Thoracic aorta (tissue), 2 donors: ENCODE measurements at places on chromosomes 12 and 14. TPM values are rescaled to one million over a fixed set of nuclear protein-coding genes. Genes with fewer than 3 reads are reported as not detected.

GRCh38 chr14:105161309-105161708 is 7.3 kb downstream of the JAG2 start:
- no peak for DNase-seq

DNA sequence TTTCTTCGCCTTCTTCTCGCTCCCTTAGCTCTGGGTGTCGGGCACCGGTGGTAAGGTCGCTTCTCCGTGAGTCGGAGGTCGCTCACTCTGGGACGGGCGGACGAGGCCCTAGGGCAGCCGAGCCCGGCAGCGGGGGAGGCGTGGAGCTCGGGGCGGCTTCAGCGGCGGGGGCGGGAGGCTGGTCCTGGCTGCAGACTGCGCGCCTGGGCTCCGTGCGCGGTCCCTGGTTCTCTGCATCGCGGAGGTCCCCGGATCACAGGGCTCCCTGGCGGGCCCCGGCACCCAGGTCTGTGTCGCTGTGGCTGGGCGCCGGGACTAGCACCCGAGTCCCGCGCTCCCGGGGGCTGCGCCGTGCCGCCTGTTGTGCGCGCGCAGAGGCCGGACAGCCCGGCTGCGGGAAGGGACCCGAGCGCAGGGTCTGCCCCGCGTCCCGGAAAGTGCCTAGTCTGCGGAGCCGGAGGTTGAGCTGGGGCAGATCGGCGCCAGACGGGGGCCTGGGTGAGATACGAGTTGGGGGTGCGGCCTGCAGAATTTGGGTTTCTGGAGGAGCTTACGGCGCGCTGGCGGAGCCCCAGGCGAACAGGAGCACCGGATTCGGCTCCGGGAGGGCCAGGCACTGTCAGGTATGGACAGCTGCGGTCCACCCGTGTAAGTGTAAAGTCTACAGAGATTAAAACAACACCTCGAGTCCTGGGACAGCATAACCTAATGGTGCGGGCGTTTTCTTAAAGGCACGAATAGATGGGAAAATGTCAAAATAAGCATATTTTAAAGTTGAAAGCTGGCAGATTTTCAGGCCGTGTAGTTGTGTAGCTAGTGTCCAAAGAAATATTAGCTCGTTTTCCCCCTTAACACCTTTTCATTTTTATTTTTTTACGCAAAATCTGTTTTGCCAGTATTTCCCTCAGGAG is 713 bp downstream of the FRMD6 start:
- no peak for DNase-seq

GRCh38 chr12:122393817-122394216 is 28.7 kb downstream of the CLIP1 start:
- no peak for DNase-seq

- DNase-seq, result no peak
Measured at GRCh38 chr14:21526672-21527317, 649 bp upstream of the SALL2 start.

- no peak for DNase-seq
Measured at GRCh38 chr12:41013881-41014642, 174.1 kb upstream of the PDZRN4 start.

GRCh38 chr12:68450947-68451260 is 118.7 kb upstream of the MDM1 start:
- no peak for DNase-seq

DNA sequence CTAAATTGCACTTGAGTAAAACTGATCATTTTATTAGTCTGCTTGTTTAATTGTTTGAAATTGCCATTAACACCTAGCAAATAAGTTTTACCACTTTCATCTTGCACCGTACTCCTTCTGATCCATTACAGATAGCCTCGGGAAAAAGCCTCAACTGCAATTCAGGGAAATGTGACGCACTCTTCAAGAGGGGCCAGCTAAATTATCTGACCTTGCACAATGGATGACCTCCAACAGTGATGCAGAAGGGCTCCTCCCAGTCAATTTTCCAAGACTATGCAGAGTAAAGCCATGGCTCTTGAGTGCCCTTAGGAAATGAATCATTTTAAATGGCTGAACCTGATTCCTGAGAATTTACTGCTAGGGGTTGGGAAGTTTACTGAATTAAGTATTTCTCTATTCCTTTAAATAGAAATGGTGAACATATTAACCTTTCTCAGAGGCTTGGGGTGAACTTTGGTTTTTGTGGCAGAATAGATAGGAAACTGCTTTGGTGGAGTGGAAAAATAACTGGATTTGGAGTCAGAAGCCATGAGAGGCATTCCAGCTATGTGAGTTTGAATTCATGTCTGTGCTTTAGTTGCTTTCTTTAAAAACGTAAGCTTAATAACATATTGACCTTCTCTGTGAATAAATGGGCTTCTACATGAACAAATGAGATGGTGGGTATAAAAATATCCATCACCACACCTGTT is 64.8 kb upstream of the OVCH1 start:
- no peak for DNase-seq

DNA sequence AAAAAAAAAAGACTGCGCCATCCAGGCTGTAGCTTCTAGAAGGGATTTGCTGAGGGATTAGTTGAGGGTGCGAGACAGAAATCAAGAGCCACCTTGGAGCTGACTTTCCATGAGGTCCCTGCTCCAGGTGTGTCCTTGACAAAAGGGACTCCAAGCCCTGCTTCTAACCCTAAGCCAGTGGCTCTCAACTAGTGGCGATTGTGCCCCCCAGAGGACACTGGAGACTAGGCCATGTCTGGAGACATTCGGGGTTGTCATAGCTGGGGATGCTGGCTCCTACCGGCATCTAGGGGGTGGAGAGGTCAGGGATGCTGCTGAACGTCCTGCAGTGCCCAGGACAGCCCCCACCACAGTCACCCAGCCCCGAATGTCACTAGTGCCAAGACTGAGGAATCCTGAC is 40.6 kb downstream of the SPRING1 start:
- DNase-seq, result no peak

DNA sequence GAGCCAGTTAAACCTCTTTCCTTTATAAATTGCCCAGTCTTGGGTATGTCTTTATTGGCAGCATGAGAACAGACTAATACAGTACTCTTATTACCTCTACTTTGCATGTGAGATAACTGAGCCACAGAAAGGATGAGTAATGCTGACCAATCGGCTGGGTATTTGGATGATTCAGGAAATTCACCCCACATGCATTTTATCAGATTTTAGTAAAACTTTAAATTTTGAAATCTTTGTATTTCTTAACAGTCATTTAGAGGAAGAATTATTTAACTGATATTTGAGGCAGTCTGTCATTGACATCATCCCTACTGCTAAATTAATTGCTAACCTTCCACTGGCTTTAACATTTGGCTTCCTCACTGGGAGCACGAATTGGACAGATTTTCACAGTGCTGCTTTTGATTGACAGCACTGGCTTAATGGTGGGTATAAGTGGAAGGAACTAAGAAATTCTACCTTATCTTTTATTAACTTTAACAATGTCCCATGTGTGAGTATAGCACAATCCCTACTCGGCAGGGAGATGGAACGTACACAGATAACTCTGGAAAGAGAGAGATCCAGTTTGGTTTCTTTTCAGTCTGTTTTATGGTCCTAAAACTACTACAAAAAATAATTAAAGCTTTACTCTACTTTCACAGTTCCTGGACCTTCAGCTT is 261.0 kb downstream of the DACT1 start:
- no peak for DNase-seq

- no peak for DNase-seq
Measured at GRCh38 chr12:57103856-57104255, 7.3 kb downstream of the STAT6 start.

- DNase-seq, result no peak
Measured at GRCh38 chr12:124627956-124628355, 60.5 kb upstream of the NCOR2 start.

DNA sequence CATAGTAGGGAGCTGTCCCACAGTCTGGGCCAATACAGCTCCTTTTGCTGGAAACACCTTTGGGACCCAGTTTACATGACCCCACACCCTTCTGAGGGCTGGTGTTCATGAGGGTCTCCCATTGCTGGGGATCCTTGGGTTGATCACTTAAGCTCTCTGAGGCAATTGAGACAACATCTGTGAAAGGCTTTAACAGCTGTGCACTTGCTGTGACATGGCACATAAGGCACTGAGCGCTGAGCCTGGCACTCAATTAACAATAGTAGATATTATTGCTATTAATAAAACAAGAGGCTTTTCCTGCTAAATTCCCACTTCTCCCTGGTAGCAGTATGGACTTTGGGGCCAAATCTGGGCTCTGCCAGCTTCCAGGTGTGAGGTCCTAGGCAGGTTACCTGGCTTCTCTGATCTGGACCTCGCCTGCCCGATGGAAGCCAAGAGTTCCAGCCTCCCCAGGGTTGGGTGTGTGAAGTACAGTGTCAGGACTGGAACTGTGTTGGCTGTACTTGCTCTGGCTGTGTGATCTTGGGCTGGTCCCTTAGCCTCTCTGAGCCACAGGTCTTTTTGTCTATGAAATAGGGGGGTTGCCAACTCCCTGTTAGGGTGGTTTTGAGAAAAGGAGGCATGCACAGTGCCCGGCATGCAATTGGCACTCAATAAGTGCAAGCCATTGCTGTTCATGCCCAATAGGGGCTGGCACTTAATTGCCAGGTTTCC is 3.1 kb downstream of the SH2B3 start:
- DNase-seq, result no peak

- peak; percentile 42 for DNase-seq
Measured at GRCh38 chr12:121799156-121799841, 4.5 kb upstream of the SETD1B start.

DNA sequence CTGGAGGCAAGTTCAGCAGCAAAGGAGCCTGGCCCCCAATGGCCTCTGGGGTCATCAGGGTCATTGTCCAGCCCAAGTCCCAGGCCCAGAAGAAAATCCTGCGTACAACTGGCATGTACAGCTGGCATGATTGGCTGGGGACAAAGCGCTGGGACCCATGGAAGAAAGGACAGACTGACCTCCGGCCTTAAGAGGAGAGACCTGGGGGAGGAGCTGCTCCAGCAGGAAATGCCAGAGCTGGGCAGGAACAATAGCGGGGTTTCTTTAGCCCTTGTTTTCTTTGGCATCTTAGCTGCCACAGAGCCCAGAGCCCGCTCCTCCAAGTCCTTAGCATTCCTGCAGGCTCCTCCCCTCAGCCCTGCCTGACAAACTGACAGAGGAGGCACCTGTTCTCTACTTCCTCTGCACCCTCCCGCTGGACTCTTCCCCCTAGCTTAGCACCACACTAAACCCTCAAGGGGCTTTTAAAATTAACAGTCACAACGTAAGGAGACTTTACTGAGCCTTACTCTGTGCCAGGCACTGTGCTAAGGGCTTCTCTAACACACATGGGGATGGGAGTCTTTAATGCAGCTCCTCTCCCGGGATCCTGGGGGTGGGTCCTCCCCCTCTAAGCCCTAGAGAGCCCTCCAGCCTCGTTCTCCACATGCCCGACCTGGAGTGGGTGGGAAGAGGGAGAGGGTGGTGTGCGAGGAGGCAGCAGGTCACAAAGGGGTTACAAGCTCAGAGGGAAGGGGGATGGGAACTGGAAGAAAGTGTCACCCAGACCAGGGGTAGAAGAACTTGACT is 1.8 kb upstream of the AQP5 start:
- DNase-seq, result no peak

DNA sequence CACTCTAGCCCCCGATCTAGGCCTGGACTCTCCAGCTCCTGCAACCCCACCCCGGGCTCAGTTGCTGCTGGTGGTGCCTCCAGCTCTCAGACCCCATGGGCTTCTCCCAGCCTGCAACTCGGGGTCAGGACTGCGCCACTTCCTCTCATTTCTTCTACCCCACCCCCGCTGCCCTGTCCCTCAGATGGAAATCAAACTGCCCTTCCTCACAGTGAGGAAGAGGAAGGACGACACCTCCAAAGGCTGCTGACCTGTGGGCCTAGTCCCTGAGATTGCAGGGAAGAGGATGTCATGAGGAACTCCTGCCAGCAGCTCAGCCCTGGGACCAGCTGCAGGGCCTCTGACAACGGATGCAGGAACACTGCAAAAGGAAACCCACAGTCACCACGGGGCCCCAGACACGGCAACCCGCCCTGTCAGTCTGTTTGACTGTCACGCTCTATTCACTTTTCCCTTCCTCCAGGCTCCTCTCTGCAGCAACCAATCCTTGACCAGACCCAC is 29.3 kb upstream of the PNMA1 start:
- DNase-seq, result no peak

GRCh38 chr14:74548881-74549280 is 55.3 kb downstream of the ISCA2 start:
- peak; percentile 85 for DNase-seq

- no peak for DNase-seq
Measured at GRCh38 chr12:56118688-56119357, 757 bp downstream of the ZC3H10 start.

GRCh38 chr12:87596134-87596533 is 433.1 kb downstream of the C12orf50 start:
- no peak for DNase-seq

- DNase-seq, result no peak
Measured at GRCh38 chr14:46573498-46573897, 78.1 kb downstream of the RPL10L start.

DNA sequence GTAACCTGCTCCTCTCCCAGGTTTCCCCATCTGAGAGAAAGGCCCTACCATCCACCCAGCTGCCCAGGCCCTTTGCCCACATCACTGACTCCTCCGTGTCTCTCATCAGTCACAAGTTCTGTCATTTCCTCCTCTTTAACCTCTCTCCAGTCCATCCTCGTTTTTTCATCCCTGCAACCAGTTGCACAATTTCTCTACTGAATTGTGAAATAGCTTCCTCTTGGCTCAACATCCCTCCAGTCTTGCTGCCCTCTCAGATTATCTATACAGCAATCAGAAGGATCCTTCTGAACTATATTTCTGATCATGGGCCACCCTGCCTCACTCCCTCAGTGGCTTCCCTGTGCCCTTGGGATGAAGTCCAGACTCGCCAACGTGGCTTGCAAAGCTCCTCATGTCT is 6.8 kb downstream of the FAM161B start:
- no peak for DNase-seq

- DNase-seq, result no peak
Measured at GRCh38 chr12:68743356-68743755, 2.6 kb upstream of the SLC35E3 start.

- no peak for DNase-seq
Measured at GRCh38 chr12:46650688-46651087, 175.1 kb downstream of the SLC38A4 start.

Gene NDUFB1
- total RNA-seq, result 199 TPM

Gene BCL11B
- 0.92 TPM for total RNA-seq

Gene PAX9
- 0.21 TPM for total RNA-seq

Gene PTHLH
- total RNA-seq, result 5.6 TPM

Gene ATN1
- 163 TPM for total RNA-seq

Gene ARHGDIB
- total RNA-seq, result 223 TPM

Gene P2RX2
- not detected for total RNA-seq

Gene CDK4
- total RNA-seq, result 72.8 TPM

Gene LRFN5
- 4.7 TPM for total RNA-seq

Gene ZFP36L1
- total RNA-seq, result 233 TPM

Gene REP15
- total RNA-seq, result 8.3 TPM

Gene SEC23A
- total RNA-seq, result 184 TPM
